ENCODE measurements at places on chromosomes 12 and 14. TPM values are rescaled to one million over a fixed set of nuclear protein-coding genes. Genes with fewer than 3 reads are reported as not detected.

- DNase-seq: no peak
Measured at GRCh38 chr14:98766818-98767217, 505.2 kb downstream of the BCL11B start.

Gene CCDC196
- not detected for total RNA-seq

Gene SENP1
- total RNA-seq: 35.2 TPM

- no peak for DNase-seq
Measured at GRCh38 chr14:64841121-64841651, 38.5 kb downstream of the SPTB start.

DNA sequence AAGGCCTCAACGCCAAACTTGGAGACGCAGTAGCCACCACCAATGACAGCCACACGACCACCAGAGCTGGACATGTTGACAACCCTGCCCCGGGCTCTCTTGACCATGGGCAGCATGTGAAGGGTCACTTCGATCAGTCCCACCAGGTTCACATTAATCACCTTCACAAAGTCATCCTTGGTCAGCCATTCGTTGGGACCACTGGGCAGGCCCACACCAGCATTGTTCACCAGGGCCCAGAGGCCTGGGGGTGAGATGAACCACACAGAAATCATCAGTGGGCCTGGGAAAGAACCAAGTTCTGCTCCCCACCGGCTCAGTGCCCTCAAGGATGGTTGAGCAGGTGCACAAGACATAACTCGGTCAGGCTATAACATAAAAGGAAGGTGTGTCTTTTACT is 4.0 kb downstream of the SDR9C7 start:
- DNase-seq: no peak

Gene PZP
- total RNA-seq: not detected

Gene PPP4R4
- total RNA-seq: 1.1 TPM

DNA sequence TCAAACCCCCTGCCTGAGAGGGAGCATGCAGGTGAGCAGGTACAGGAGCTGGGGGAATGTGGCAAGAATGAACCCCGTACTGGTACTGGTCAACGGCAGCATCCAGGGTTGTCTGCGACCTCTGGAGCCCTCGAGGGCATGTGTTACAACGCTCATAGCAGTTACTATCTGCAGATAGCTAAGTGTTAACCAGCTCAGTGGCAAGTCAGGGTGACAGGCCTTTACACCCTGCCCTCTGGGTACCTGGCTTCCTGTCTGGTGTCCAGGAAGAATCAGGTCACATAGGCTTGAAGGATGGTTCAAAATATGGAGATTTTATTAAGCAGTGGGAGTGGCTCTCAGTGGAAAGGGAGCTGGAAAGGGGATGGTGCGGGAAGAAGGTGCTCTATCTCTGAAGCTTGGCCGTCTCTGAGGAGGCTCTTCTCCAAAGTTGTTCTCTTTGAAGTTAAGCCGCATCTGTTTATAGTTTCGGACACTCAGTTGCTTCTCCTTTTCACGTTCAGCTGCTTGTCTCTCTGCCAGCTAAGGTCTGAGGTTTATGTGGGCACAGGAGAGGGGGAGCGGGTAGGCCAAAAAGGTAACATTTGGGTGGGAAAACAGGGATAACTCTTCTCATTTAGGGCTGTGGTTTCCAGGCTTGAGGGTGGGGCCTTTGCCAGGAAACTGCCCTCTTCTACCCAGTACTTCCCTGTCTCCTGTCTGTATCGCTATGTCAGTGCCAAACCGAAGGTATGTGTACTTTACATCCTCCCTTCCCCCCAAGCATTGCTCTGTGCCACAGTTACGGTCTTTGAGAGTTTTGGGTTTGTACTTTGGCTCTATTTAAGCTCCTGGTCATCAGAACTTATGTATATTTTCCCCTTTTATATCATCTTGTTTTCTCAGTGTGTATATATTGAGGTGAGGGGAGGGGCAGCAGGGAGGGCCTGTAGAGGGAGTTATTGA is 305.8 kb downstream of the RGS6 start:
- DNase-seq: no peak

DNA sequence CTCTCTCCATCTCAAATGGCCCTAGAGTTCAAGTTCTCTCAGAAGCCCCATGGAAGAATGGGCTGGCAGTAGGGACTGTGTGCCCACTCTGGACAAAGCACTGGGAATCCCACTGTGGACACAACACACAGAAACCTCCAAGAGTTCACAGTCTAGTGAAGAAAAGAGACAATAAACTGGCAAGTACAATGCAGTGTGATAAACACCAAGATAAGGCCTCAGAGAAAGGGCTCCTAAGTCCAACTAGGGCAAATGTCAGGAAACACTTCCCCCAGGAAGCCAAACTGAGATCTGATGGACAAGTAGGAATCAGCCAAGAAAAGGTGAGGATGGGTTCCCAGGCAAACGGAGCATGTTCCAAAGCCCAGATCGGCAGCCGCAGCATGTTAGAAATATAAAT is 5.4 kb downstream of the VSIG10 start:
- DNase-seq: no peak
